ENCODE measurements at places on chromosomes 1 and 21.
A peak's percentile ranks its signal among the peaks of the same experiment; 100 is the strongest.

GRCh38 chr1:175673371-175674150 lies 69.8 kb downstream of the TNR start:
- DNase-seq = no peak

- no peak for DNase-seq
These were observed 63.6 kb upstream of the KIF26B start for GRCh38 chr1:245091171-245091621.

GRCh38 chr1:215344539-215344938 lies 222.6 kb upstream of the KCTD3 start:
- DNase-seq = no peak

- DNase-seq = no peak
These were observed 1.6 kb downstream of the IGSF21 start for GRCh38 chr1:18109058-18109755.

DNA sequence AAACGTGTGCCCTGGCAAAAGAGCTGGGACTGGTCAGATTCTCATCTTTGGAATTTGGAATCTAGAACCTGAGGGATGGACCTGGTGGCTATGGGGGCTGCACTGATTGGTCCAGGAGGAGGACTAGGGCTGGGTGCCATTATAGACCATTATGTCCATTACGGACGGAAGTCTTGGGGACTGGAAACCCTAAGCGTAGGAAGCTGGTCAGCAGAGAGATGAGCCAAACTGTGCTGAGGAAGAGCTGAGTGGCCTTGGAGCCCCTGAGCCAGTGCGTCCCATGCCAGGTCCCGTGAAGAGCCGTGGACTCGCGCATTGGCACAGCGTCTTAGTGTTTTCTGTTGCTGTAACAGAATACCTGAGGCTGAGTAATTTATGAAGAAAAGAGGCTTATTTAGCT lies 10.0 kb downstream of the MRAP start:
- no peak for DNase-seq

DNA sequence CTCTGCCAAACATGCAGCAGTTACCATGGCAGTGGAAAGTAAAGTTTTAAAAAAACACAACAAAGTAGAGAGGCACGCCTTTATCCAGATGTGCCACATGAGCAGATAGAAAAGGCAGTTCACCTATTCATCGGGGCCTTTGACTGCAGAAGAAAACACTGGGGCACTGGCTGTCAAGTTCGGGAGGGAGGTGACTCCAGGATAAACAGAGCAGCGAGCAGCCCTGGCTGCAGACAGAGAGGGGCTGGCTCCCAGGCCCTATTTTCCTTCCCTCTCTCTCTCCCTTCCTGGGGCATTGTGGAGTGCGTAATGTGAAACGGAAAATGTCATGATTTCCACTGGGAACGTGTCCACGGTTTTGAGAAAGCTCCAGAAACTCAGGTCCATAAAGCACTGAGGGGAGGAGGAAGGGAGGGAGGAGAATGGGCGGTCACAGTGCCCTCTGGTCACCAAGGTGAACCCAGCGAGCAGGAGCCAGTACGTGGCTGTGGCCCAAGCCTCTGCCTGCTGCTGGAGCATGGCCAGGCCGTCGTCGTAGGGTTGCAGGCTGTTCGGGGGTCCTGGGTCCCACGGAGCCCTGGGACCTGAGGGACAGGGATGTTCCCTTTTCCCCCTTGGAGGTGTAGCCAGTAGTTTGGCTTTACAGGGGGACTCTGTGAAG lies 114.7 kb upstream of the IRF2BP2 start:
- no peak for DNase-seq

- DNase-seq = no peak
These were observed 48.5 kb upstream of the SAMD13 start for GRCh38 chr1:84253036-84253435.

DNA sequence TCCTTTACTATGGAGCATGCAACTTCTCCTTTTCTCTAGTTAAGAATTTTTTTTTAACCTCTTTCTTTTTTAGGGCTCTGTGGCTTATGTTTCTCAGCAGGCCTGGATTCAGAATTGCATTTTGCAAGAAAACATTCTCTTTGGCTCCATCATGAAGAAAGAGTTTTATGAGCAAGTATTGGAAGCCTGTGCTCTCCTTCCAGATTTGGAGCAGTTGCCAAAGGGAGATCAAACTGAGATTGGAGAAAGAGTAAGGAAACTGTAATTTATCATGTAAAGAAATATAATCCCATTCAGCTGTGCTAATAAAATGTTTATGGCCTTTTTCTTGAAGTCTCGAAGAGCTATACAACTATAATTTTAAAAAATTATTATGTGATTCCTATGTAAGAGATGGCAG lies 70.1 kb downstream of the HSPA13 start:
- DNase-seq = no peak

DNA sequence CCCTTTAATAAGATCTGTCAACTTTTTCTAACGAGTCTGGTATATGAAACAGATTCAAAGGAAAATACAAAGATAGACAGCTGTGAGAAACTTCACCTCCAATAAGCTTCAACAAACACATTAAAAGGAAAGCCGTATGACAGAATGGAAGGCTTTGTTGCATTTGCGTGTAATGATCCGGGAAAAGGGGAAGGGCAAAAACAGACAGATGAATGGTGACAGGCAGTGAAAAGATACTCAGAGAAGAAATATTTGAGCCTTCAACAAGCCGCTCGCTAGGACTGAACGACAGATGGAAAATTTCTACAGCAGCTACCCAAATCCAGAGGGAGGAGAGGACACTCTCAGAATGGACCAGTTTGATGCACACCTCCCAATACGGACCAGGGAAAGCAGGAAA lies 14.9 kb downstream of the COPA start:
- DNase-seq = no peak

GRCh38 chr1:156262461-156263287 lies 14.8 kb upstream of the PAQR6 start:
- no peak for DNase-seq

- no peak for DNase-seq
These were observed 45.5 kb upstream of the TACSTD2 start for GRCh38 chr1:58622571-58622970.

DNA sequence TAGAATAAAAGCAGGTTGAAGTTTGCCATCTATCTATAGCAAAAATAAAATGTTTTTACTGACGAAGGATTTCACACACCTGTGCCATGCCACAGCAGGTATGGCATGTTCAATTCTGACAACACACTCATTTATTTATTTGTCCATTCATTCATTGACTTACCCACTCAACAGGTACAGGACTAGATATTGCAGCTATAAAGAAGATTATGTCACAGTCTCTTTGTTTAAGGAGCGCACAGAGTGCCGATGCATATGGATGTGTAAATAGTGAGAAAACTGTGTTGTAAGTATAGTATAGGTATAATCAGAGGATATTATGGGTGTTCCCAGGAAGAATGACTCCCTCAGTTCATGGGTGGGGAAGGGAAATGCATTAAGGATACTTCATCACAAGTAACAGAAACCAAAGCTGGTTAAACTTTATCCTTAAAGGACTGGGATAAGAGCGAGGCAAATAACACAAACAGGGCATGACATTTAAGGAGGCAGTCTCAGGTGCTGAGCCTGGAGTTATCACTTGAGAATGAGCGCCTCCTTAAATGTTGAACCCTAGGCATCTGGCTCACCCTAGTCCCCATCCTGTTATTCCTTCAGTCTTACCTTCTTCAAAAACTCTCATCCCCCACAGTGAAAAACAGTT lies 7.9 kb upstream of the ZRANB2 start:
- no peak for DNase-seq

DNA sequence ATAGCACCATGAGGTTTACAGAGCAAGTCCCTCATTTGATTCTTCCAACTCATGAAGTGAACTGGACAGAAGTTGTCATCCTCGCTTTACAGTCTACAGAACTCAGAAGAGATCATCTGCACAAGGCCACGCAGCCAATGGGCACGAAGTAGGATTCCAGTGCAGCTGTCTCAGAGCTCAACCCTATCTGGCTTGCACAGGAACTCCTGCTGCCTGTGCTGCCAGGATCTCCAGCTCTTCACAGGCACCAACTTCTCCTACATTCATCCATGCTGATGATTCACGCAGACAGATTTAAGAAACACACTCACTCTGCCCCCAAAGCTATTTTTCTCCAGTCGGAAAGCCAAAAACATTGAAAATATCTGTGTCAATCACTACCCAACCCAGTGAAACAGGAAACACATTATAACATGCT lies 157.0 kb downstream of the RERE start:
- DNase-seq = no peak

DNA sequence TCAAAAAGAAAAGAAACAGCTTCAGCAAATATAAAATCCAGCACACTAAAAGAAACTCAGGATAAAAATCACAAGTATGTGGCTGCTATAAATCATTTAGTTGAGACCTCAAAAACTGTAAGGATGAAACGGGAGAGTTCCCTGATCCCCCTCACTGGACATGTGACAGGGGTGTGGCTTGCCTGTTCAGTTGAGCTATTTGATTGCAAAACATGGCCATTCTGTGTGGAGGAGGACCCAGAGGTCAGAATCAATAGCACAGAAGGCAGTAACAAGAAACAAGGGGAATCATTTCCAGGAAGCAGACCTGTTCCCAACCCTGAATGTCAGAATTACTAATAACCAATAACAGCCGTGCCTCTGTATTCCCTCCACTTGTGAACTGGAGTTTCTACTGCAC lies 27.9 kb downstream of the RBM11 start:
- DNase-seq = no peak

- DNase-seq = no peak
These were observed 83.6 kb upstream of the FOXD3 start for GRCh38 chr1:63238721-63239120.

DNA sequence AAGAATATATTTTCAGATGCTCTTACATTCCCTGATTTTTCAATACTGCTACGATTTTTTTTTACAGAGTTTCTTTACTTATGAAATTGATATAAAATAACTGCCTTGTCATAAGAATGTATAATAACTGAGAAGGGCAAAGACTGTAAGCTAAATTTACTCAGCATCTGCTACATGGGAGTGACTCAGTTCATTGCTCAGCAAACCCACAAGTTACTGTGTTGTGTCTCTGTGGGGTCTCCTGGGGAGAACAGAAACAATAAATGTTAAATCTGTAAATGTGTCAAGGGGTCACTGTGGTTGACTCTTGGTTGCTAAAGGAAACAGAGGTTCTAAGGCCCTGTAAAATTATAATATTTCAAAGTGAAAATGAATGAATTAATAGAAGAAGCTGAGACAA lies 210.3 kb upstream of the CACYBP start:
- DNase-seq = peak; percentile 41

DNA sequence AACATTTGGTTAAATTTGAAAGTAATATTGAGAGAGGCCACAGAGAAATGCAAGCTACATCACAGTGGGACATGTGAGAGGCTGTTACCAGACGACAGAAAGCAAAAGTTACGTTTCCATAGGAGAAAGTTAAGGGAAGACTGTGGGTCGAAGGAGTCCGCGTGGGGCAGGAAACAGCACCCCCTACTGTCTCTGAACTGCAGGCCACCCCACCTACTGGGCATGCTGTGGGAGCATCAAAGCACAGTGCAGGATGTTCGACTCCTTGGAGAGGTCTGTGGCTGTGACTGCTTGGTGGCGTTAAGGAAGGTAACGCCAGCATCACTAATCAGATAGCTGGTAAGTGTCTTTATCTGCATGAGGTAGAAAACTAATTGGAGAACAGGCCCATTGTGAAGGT lies 123.9 kb downstream of the PTBP2 start:
- no peak for DNase-seq

DNA sequence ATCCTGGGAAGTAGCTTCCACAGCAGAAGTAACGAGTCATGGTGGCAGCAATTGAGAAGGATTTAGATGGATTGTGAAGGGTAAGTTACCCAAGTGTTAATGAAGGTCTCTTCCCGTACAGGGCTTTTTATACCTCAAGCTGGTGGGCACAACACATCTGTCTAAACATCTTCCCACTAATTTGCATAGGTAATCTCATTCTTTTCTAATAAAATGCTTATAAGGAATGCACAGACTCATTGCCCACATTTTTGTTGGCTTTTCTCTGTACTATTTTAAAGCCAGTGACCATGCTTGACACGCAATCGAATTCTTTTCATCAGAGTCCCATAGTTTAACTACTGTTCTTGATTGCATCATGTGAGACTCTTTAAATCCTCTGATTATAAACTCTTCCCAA lies at the start of gene KRTAP7-1:
Gene KRTAP7-1, minus strand, starts transcription at position 101 of the 400 bp plus-strand sequence. Its CDS starts 61 bp downstream, at position 40.
- DNase-seq = no peak

DNA sequence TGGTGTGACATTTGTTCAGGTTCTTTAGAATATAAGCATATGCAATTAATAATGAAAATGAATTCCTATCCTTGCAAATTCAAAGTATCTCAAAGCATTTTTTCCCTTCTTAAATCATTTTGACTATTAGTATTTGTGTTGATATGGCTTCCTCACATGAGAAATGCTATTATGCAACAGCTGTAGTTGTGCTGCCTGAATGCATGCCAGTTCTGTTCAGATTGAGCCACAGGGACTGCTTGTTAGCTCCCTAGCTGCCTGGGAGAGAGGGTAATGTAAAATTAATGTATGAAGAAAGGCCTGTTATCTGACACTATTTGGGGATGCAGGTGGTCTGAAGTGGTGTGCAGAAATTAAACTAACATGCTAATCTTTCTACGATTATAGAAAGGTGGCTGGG lies 45.5 kb downstream of the CACHD1 start:
- no peak for DNase-seq

GRCh38 chr1:29893046-29893723 lies 656.9 kb downstream of the PTPRU start:
- DNase-seq = no peak

GRCh38 chr1:213724640-213725536 lies 262.9 kb upstream of the PROX1 start:
- no peak for DNase-seq

DNA sequence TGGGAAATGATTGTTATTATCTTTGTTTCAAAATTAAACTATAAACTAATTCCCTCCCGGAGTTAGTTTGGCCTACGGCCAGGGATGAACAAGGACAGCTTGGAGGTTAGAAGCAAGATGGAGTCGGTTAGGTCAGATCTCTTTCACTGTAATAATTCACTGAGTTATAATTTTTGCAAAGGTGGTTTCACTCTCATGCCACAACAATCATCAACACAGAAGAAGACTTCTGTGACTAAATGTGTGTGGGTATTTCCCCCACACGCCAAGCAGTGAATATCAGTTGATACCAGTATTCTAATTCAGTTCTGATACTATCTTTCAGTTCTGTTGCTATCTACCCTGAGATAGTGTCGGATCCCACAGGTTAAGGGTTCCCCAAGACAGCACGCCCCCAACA lies 215.1 kb downstream of the S1PR1 start:
- DNase-seq = peak; percentile 74

- peak; percentile 58 for DNase-seq
These were observed 1.2 kb downstream of the NIPAL3 start for GRCh38 chr1:24416666-24417391.

- DNase-seq = no peak
These were observed 37.8 kb upstream of the PRELP start for GRCh38 chr1:203437696-203438315.

GRCh38 chr1:31674626-31675025 lies 29.2 kb downstream of the COL16A1 start:
- DNase-seq = no peak

GRCh38 chr1:205493241-205494085 lies 11.0 kb upstream of the CDK18 start:
- no peak for DNase-seq

DNA sequence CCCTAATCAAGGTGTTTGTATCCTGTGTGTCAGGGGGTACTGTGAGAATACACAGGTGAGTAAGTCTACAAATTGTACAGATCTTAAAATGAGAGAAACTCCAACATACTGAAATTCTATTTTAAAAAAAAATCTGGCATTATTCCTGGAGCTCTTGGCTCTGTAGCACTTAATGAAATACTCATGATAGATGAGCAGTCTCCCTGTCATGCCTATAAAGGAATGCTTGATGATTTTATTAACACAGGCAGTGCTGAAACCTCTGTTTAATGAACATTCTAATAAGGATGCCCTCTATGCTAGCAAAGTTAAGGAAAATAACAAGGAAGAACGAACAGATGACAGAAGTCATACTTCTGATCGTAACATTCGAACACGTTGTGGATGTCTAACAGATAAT lies 233.9 kb upstream of the NEGR1 start:
- no peak for DNase-seq

Data from T-helper 2 cell (primary cell).